ENCODE measurements at places on chromosomes 1 and 21. TPM values are rescaled to one million over a fixed set of nuclear protein-coding genes. Genes with fewer than 3 reads are reported as not detected.

The OLFM3 gene
- polyA plus RNA-seq = 0.07 TPM

The ERICH3 gene
- 9.6 TPM for polyA plus RNA-seq

The SLC1A7 gene
- polyA plus RNA-seq = 0.05 TPM

The LCE2A gene
- not detected for polyA plus RNA-seq

Data from adrenal gland (tissue), 19 donors.